Thyroid gland (tissue), 4 donors: ENCODE measurements at places on chromosomes 3 and 15. TPM values are rescaled to one million over a fixed set of nuclear protein-coding genes. Genes with fewer than 3 reads are reported as not detected.

DNA sequence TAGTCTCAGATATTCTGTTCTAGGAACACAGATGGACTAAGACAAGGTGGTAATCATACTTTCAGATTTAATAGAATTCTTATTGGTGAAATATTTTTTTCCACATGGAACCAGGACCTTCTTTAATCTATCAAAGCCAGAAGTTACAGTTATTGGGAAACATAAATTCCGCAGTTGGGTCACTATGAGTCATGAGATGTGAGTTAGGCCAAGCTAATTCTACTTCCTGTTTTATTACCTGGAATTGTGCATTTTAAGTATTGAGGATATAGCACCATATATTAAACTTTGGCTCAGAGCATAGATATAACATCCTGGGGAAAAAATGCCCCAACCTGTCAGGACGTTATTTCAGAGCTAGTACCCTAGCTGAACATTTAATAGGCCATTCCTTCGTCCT, 96.4 kb upstream of the P3H2 start:
- no peaks in the 10 kb centered on the region for H3K36me3 ChIP-seq
- H3K27me3 ChIP-seq, result no peaks in the 10 kb centered on the region
- no peak for DNase-seq
- no peak overlapping the region for H3K4me3 ChIP-seq
- H3K4me1 ChIP-seq, result no peaks in the 10 kb centered on the region

DNA sequence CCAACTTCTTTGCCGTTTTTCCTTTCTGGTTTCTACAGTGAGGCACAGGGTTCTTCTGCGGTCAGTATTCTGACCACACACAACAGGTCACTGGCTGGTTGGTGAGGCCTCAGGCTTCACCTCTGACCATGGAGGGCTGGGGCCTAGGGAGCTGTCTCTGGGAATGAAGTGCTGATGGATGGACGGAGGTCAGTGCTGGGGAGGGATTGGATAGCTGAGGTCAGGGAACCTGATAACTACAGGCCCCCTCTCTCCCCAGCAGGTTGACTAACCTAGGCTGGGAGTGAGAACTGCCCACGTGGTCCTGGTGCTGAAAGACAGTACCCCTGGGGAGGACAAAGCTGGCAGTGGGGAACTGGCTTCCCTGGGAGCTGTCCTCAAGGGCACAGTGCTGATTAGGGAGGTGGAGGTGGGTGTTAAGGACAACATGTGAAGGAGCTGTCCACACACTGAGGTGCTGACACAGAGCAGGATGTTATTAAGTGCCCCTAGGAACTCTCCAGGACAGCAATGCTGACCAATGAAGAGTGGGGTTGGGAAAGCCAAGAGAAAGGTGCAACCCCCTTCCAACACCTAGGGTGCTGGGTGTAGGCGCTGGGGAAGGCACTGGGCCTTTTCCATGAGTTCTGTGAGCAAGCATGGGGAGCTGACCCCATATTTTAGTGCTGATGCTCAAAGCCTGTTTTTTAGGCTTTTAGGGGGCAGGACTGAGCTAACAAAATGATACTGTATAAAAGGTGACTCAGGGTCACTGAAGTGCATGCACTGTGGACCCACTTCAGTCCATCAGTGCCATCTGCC, 45.2 kb downstream of the ATP2B2 start:
- H3K4me1 ChIP-seq, result no peaks in the 10 kb centered on the region
- DNase-seq, result peak; percentile 71
- H3K27ac ChIP-seq, result no peak overlapping the region
- no peaks in the 10 kb centered on the region for H3K36me3 ChIP-seq
- H3K27me3 ChIP-seq, result no peaks in the 10 kb centered on the region
- no peak overlapping the region for H3K4me3 ChIP-seq

- H3K27me3 ChIP-seq, result no peaks in the 10 kb centered on the region
- peaks cover 27% of the 10 kb centered on the region for H3K4me1 ChIP-seq
- H3K36me3 ChIP-seq, result no peaks in the 10 kb centered on the region
- H3K27ac ChIP-seq, result no peak overlapping the region
- H3K4me3 ChIP-seq, result peak overlapping the region; percentile 28
These were observed 145.5 kb upstream of the UMPS start for GRCh38 chr3:124584552-124585391.

DNA sequence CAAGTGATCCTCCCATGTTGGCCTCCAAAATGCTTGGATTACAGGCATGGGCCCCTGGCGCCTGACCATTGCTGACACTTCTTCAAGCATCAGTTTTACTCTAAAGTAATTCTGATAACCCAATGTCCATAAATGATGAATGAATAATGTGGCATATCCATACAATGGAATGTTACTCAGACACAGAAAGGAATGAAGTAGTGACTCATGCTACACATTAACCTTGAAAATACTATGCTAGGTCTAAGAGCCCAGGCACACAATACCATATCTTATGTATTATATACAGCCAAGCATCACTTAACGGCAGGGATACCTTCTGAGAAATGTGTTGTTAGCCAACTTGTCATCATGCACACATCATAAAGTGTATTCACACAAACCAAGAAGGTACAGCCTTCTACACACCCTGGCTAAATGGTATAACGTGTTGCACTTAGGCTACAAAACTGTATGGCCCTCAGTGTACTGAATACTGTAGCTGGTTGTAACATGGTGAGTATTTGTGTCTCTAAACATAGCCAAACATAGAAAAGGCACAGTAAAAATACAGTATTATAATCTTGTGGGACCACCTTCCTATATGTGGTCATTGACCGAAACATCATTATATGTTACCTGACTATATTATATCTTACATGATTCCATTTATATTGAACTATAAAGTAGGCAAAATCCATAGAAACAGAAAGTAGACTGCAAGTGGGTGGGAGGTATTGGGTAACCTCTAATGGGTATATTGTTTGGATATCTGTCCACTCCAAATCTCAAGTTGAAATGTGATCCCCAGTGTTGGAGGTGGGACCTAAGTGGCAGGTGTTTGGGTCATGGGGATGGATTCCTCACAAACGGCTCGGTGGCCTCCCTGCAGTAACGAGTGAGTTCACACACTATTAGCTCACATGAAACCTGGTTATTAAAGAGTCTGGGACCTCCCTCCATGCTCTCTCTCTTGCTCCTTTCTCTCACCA, 31.4 kb downstream of the MKRN2 start:
- H3K4me3 ChIP-seq, result no peak overlapping the region
- peaks cover 39% of the 10 kb centered on the region for H3K4me1 ChIP-seq
- peak; percentile 71 for DNase-seq
- no peaks in the 10 kb centered on the region for H3K27me3 ChIP-seq

The IL17RD gene
- 0.59 TPM for total RNA-seq
